ENCODE measurements at places on chromosomes 7 and 10. TPM values are rescaled to one million over a fixed set of nuclear protein-coding genes. Genes with fewer than 3 reads are reported as not detected.

DNA sequence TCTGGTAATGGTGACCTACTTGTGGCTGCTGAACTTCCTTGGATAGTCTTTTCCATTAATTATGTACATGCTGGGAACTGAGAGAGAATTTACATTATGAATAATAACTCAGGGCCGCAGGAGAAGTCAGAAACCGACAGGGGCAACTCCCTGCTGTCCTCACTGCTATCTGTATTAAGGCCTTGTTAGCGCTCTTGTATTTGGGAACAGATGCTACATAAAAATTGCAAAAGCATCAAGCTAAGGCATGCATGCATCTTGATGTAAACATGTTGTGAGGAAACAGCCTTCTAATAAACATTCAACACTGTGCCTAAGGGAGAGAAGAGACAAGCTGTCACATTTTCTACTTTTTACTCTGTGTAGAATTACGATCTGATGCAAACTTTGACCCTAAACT is 158.4 kb downstream of the PARD3 start:
- H3K36me3 ChIP-seq = no peaks in the 10 kb centered on the region
- no peaks in the 10 kb centered on the region for H3K27me3 ChIP-seq
- H3K4me1 ChIP-seq = peaks cover 14% of the 10 kb centered on the region
- DNase-seq = peak; percentile 35
- H3K27ac ChIP-seq = no peak overlapping the region

DNA sequence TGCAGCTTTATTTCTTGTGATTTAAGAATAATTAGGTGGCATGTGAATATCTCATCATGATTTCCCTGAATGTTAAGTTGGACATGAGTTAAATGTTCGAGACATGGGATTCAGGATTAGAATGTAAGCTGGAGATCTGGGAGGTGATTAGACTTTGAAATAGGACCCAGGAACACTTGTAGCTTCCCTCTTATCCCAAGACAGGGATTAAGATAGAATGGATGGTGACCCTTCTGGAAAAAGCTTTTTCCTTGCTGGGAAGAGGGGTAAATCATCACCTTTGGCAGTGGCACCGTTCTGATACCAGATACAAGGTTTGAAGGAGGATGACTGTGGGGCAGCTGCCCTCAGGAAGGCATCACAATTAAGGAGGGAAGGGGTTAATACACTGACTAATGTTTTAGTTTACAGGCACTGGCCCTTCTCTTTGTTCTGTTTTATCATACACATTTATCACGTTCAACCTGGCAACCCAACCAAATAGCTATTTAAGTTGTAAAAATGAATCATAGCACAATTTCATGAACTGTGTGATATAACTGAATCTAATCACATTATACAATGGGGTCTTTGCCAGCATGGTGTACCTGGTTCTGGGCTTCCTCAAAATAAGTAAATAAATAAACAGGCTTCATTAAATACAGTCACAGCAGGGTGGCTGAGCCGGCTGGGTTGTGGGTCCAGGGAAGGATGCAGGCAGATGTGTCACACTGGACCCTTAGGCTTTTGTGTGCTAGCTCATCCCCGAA is 212.7 kb downstream of the LRMDA start:
- H3K4me1 ChIP-seq = no peaks in the 10 kb centered on the region
- peaks cover 32% of the 10 kb centered on the region for H3K27me3 ChIP-seq
- no peaks in the 10 kb centered on the region for H3K36me3 ChIP-seq
- no peak for DNase-seq

DNA sequence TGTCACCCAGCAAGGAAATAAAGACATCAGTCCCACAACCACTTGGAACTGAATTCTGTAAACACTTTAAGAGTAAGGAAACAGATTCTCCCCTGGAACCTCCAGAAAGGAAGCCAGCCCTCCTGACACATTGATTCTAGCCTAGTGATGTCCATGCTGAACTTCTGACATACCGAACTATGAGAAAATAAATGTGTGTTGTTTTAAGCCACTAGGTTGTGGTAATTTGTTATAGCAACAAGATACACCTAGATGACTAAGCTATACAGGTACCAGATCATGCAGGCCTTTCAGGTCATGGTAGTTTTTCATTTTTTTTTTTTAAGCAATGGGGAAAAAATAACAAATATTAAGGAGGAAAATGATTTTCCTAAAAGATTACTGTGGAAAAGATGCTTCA is 37.6 kb upstream of the LRRTM3 start:
- H3K4me1 ChIP-seq = no peaks in the 10 kb centered on the region
- no peak for DNase-seq
- no peaks in the 10 kb centered on the region for H3K36me3 ChIP-seq
- H3K27ac ChIP-seq = no peak overlapping the region
- H3K4me3 ChIP-seq = no peak overlapping the region
- no peaks in the 10 kb centered on the region for H3K27me3 ChIP-seq

OR13A1 gene
- not detected for total RNA-seq

DNA sequence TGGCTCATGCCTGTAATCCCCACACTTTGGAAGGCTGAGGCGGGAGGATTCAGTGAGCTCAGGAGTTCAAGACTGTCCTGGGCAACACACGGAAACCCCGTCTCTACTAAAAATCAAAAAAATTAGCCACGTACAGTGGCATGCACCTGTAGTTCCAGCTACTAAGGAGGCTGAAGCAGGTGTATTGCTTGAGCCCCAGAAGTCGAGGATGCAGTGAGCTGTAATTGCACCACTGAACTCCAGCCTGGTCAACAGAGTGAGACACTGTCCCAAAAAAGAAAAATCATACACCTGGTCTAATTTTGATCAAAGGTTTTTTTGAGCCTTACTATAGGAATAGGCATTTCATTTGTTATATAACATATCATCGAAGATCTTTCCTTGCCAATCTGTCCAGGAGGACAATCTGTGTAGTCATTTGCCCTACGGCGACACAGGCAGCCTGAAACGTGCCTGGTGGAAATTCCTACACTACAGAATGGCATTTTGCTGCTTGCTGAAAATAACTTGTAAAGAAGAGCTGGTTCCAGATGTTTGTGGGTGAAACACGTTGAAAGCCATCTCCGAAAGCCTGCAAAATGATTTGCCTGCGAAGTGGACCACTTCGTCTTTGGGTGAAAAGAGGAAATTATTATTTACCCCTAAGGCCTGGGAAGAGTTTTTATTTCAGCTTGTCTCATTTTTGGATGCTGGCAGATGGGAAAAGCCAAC is 31.3 kb upstream of the GDI2 start:
- no peaks in the 10 kb centered on the region for H3K4me1 ChIP-seq
- peak; percentile 16 for DNase-seq
- no peak overlapping the region for H3K4me3 ChIP-seq

DNA sequence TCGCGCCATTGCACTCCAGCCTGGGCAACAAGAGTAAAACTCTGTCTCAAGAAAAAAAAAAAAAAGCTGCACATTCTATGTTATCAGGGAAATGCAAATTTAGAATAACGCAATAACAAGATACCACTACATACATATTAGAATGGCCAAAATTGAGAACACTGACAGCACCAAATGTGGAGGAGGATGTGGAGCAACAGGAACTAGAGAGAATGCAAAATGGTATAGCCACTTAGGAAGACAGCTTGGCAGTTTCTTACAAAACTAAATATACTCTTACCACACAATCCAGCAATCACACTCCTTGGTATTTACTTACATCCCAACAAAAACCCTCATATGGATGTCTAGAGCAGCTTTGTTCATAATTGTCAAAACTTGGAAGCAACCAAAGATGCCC is 76.8 kb downstream of the ALOX5 start:
- no peak overlapping the region for H3K4me3 ChIP-seq
- no peaks in the 10 kb centered on the region for H3K4me1 ChIP-seq
- H3K36me3 ChIP-seq = no peaks in the 10 kb centered on the region
- no peak for DNase-seq
- no peak overlapping the region for H3K27ac ChIP-seq

ELMO1 gene
- 131 TPM for total RNA-seq

CPN1 gene
- total RNA-seq = 1.3 TPM

DNA sequence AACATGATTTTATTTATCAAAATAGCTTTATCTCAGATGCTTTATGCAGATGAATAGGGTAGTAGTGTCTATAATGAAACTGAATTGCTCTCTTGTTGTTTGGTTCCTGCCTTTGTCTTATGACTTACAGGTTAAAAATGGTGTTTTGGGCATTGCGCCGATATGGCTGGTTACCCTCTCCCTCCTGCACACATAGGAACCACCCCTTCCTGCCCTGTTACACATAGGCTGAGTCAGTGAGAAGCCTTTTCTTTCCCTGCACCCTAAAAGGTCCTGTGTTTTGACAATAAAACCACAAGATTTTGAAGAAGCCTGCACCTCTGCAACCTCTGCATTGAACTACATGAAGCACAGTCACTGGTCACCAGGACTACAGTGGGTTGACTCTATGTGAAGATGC is 655.8 kb upstream of the ANKRD30A start:
- H3K4me1 ChIP-seq = peaks cover 6% of the 10 kb centered on the region
- H3K4me3 ChIP-seq = no peak overlapping the region
- no peak for DNase-seq
- H3K36me3 ChIP-seq = no peaks in the 10 kb centered on the region

- peaks cover 7% of the 10 kb centered on the region for H3K36me3 ChIP-seq
- H3K4me3 ChIP-seq = no peak overlapping the region
- peak; percentile 17 for DNase-seq
- no peak overlapping the region for H3K27ac ChIP-seq
- peaks cover 5% of the 10 kb centered on the region for H3K4me1 ChIP-seq
Measured at GRCh38 chr7:22851145-22851544, 28.5 kb upstream of the TOMM7 start.

DNA sequence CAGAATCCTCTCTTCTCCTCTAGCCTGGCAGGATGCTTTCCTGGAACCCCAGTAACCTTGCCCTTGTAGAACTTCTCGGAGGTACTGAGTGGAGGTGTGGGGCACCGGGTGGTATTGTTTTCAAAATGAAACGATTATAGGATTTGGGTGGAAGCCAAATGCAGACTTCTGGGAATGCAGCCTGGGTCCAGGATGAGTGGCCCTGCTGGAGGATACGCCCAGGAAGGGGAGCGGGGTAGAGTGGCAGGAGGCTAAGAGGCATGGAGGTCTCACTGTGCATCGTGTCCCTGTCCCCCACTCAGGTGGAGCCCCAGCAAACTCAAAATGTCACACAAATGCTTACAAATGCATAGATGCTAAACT is 109.1 kb upstream of the PPIF start:
- H3K4me3 ChIP-seq = no peak overlapping the region
- no peak overlapping the region for H3K27ac ChIP-seq
- no peaks in the 10 kb centered on the region for H3K27me3 ChIP-seq
- no peaks in the 10 kb centered on the region for H3K36me3 ChIP-seq
- H3K4me1 ChIP-seq = peaks cover 36% of the 10 kb centered on the region

GRCh38 chr7:5596046-5596895 is 172.6 kb upstream of the TNRC18 start:
- H3K27ac ChIP-seq = no peak overlapping the region
- H3K4me1 ChIP-seq = peaks cover 13% of the 10 kb centered on the region
- H3K36me3 ChIP-seq = peaks cover 49% of the 10 kb centered on the region
- peak overlapping the region; percentile 98 for H3K4me3 ChIP-seq

BLNK gene
- not detected for total RNA-seq

TSPAN33 gene
- 33.2 TPM for total RNA-seq

DNA sequence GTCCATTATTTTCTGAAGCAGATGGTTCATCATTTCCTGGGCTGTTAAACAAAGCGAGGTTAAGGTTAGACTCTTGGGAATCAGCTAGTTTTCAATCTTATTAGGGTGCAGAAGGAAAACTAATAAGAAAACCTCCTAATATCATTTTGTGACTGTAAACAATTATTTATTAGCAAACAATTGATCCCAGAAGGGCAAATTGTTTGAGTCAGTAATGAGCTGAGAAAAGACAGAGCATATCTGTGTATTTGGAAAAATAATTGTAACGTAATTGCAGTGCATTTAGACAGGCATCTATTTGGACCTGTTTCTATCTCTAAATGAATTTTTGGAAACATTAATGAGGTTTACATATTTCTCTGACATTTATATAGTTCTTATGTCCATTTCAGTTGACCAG is 10.1 kb downstream of the BUB3 start:
- H3K27me3 ChIP-seq = no peaks in the 10 kb centered on the region

- H3K36me3 ChIP-seq = no peaks in the 10 kb centered on the region
- no peaks in the 10 kb centered on the region for H3K27me3 ChIP-seq
- H3K27ac ChIP-seq = no peak overlapping the region
- no peak overlapping the region for H3K4me3 ChIP-seq
Measured at GRCh38 chr7:46844486-46844885, 737.4 kb downstream of the TNS3 start.

PDZD7 gene
- 0.49 TPM for total RNA-seq

DNA sequence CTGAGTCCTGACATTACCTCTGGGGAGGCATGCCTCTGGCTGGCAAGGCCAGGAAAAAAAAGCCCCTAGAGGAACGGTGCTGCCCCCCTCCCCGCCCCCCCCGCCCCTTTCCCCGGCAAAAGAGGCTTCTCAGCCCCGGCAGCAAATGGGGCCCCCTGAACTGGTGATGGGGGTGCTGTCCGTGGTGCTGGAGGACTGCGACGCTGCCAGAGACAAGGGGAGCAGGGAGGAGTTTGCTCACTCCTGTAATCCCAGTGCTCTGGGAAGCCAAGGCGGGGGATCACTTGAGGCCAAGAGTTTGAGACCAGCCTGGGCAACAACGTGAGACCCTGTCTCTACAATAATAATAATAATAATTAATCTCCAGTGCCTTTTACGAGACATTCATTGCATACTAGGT is 23.7 kb downstream of the SRRM3 start:
- H3K27me3 ChIP-seq = peaks cover 10% of the 10 kb centered on the region
- no peaks in the 10 kb centered on the region for H3K36me3 ChIP-seq
- no peak overlapping the region for H3K4me3 ChIP-seq
- H3K27ac ChIP-seq = no peak overlapping the region
- DNase-seq = peak; percentile 93
- H3K4me1 ChIP-seq = peaks cover 2% of the 10 kb centered on the region
